ENCODE measurements at places on chromosomes 7 and 10.

DNA sequence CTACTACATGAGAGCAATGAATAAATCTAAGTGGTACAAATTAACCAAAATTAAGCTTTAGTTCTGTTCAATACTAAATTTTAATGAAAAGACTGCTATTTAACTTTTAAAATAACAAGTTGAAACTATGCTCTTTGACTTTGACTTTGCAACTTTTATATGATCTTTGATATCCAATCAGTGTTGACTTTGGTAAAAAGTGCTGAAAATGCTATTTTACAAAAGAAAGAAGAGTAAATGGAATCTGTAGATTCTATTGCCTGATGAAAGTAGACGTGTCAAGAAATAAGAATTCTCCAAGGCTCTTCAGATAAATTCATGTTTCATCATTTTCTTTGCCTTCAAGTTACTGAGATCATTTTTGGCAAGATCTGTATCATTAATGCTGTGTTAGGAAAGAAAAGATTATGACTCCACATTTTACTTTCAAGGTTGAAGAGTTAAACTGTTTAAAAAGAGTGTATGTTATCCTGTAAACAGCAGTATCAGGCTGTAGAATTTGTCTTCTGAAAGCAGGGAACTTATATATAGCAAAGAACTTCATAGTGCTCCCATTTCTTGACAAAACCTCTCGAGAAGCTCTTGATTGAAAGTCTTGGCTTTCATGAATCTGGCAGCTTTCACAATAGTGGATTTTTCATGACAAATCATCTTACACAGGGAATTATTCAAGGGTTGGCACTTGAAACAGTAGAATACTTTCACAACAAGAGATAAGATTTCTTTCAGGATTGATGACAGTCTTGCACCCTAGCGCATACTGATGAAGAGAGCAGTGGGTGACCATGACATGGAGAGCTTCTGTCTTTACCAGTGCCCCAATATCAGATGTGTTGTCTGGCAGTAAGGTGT lies 72.1 kb downstream of the PTEN start:
- no peak for DNase-seq

DNA sequence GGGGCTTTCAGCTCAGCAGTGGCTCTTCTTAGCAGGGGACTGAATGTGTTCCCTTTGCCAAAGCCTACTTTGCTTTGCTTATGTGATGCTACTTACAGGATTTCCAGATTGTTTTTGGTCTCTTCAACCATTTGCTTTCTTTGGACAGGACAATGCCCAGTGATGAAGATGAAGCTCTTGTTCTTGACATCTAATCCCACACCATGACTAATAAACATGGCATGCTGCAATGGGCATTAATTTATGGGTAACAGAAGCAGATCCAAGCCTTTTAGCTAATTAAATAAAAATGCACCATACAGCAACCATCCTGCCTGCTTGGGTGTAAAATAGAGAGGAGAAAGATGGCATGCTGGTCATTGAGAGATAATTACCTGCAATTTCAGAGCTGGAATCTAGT lies 175.5 kb upstream of the ITGB1 start:
- DNase-seq, result no peak

DNA sequence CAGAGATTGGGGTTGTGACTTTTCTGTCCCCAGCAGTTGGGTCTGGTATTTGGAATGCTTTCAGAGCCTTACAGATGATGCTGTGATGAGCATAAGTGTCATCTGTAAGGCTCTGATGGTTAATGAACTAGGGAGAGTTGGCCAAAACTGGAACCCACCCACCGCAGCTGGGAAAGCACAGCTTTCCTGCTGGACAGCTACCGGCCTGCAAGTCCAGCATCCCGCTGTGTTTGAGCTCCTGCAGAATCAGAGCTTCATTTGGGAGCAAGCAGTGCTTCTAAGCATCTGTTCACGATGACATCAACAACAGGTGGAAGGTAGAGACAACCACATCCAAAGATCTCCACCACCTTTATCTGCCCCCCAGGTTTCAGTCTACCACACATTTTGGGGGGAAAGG lies 11.7 kb downstream of the UCN3 start:
- no peak for DNase-seq

GRCh38 chr7:45923290-45923689 lies 2.2 kb upstream of the IGFBP3 start:
- DNase-seq, result peak; percentile 83

GRCh38 chr7:106238830-106239229 lies 46.0 kb downstream of the NAMPT start:
- DNase-seq, result no peak

GRCh38 chr10:60446851-60447250 lies 57.2 kb upstream of the ANK3 start:
- DNase-seq, result no peak

DNA sequence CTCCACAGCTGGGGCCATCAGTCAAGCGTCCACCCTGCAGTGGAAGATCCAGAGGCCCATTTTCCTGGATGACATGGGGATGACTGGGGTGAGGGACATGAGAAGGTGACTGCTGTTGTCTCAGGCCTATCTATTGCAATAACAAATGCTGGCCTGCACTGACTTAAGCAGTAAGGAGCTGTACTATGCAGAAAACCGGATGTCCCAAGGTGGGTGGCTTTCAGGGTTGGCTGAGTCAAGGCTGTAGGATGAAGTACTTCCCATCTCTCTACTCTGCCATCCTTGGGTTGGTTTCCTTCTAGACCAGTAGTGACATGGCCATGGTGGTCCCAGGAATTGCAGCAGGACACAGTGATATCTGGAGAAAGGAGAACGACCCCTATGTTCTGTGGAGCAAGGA lies 48.1 kb downstream of the NEURL1 start:
- DNase-seq, result peak; percentile 1

DNA sequence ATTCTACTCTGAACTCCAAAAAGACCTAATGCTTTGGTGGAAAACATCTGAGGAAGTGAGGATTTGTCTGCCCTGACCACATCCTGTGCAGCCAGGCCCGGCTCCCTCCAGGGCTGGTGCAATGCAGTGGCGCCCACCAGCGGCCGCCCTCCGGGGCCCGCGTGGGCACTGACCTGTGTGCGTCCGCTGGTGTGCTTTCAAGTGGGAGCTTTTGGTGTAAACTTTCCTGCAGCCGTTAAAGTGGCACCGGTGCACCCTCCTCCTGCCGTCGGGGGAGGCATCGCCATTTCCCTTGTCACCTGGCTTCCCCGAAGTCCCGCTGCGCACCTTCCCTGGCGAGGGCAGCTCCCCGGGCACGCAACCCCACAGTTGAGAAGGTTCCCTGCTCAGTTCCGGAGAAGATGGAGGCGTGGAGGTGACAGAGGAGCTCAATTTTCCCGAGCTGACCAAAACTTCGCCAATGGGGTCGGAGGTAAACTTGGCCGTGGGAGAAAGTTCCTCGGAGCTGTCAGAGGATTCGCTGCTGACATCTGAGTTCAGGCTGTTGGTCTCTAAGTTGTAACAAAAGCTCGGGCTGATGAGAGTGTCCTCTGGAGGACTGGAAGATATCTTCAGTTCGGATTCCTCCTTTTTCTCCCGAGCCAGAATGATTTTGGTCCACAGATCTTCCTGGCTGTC lies 3.4 kb downstream of the KLF6 start:
- peak; percentile 56 for DNase-seq

- no peak for DNase-seq
Measured at GRCh38 chr10:78402591-78402990, 368.9 kb downstream of the RPS24 start.

DNA sequence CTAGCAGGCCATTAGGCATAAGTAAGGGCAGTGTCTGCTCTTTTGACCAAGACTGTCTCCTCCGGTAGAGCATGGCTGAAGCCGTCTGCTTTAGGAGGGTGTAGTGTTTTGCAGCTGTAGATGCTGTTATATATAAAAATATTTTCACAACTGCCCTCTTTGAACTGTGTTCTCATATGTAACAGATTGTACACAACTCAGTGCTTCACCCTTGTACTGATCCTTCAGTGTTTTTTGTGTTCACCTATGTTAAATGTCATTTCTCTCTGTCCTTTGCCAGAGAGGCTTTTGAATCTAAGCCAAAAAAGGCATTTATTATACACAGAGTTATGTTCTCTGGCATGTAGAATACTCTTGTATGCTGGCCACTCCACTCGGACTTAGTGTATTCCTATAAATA lies 135.5 kb downstream of the BICC1 start:
- DNase-seq, result no peak

DNA sequence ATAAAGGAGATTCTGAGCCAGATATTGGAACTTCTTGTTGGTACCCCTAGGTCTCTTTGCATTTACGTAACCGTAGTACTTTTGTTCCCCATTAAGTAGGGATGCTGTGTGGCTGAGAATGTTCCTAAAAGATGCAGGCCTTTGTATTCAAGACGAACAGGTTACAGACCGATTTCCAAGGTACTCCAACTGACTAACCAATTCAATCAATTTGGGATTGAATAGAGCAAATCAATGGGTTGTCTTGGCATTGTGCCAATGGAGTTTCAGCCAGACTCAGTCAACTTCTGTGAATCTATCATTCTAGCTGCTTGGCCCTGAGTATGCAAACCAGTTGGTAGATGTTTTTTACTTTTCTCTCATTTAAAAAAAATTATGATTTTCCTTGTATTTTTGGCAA lies 347.3 kb upstream of the NPVF start:
- no peak for DNase-seq

GRCh38 chr10:123478116-123478515 lies 188.0 kb upstream of the GPR26 start:
- DNase-seq, result no peak

- no peak for DNase-seq
Measured at GRCh38 chr10:70722820-70723424, 50.6 kb downstream of the ADAMTS14 start.

- peak; percentile 21 for DNase-seq
Measured at GRCh38 chr7:108805808-108806397, 236.2 kb downstream of the DNAJB9 start.

- no peak for DNase-seq
Measured at GRCh38 chr7:76011442-76011861, 17.1 kb upstream of the TMEM120A start.

All from Ammon's horn (tissue), 1 donor.